Panc1 (cell line): ENCODE measurements at places on chromosomes 5 and 9.

GRCh38 chr5:36624277-36624676, 17.9 kb downstream of the SLC1A3 start:
- DNase-seq, result no peak

GRCh38 chr9:105864248-105864898, 170.0 kb downstream of the TMEM38B start:
- no peak for DNase-seq

GRCh38 chr5:14821100-14821845, 50.3 kb downstream of the ANKH start:
- no peak for DNase-seq

DNA sequence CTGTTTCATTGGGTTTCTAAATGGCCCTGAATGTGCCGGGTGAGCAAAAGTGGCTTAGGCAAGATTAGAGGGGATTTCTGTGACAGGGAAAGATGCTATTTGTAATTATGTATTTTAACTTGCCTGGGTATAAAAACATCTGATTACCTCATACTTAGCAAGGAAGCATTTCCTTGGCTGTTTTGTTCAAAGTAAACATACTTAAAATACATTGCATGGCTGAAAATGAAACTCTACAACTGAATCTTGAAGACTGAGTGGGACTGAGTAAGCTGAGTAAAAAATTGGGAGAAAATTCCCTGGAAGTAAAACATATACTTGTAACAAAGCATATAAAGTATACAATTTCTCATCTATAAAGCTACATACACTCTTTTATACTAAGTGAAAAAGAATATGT, 197.5 kb downstream of the IRX1 start:
- DNase-seq, result no peak

GRCh38 chr5:141807732-141808131, 70.5 kb downstream of the PCDH1 start:
- no peak for DNase-seq

- DNase-seq, result no peak
These were observed 31.3 kb downstream of the USP20 start for GRCh38 chr9:129866394-129867135.

- no peak for DNase-seq
These were observed 597.9 kb upstream of the TLE4 start for GRCh38 chr9:78973907-78974306.

- no peak for DNase-seq
These were observed 54.4 kb upstream of the ASS1 start for GRCh38 chr9:130390390-130390789.
